ENCODE measurements at places on chromosomes 6 and 20.
A peak's percentile ranks its signal among the peaks of the same experiment; 100 is the strongest.

GRCh38 chr6:124961777-124962638 is at the start of gene RNF217:
TSS of gene RNF217 (plus strand) at chr6:124962437. CDS start at chr6:124962545, 108 bp downstream.
- peak; percentile 26 for DNase-seq

- DNase-seq: no peak
Observed at GRCh38 chr6:149451376-149452036, 33.3 kb downstream of the ZC3H12D start.

- DNase-seq: no peak
Observed at GRCh38 chr6:169227116-169227515, 26.5 kb downstream of the THBS2 start.

DNA sequence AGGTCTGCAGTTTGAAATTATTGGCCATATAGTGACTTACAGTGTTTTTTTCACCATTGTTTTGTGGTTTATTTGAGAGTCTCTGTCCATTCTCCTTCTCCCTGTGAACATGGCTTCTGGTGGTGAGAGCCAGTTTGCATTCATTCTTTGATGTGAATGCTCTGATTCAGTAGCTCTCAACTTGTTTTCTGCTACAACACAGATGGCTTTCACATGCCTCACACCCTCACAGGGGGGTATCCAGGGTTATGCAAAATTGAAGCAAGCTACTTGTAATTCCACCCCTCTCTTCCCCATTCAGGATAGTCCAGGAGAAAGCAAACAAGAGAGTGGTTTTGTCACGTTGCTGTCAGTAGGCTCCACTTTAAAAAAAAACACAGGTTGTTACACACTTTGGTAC is 55.6 kb downstream of the SLX4IP start:
- peak; percentile 98 for DNase-seq

- no peak for DNase-seq
Observed at GRCh38 chr20:47290008-47290407, 66.5 kb downstream of the ZMYND8 start.

- DNase-seq: no peak
Observed at GRCh38 chr20:10523443-10523842, 88.3 kb downstream of the SLX4IP start.

GRCh38 chr6:143356101-143356880 is 94.2 kb downstream of the ADAT2 start:
- DNase-seq: no peak

- DNase-seq: no peak
Observed at GRCh38 chr20:49858076-49858585, 45.5 kb downstream of the SLC9A8 start.

GRCh38 chr6:44967481-44967880 is 360.6 kb upstream of the RUNX2 start:
- no peak for DNase-seq

GRCh38 chr6:129194306-129194941 is 311.5 kb downstream of the LAMA2 start:
- DNase-seq: no peak

DNA sequence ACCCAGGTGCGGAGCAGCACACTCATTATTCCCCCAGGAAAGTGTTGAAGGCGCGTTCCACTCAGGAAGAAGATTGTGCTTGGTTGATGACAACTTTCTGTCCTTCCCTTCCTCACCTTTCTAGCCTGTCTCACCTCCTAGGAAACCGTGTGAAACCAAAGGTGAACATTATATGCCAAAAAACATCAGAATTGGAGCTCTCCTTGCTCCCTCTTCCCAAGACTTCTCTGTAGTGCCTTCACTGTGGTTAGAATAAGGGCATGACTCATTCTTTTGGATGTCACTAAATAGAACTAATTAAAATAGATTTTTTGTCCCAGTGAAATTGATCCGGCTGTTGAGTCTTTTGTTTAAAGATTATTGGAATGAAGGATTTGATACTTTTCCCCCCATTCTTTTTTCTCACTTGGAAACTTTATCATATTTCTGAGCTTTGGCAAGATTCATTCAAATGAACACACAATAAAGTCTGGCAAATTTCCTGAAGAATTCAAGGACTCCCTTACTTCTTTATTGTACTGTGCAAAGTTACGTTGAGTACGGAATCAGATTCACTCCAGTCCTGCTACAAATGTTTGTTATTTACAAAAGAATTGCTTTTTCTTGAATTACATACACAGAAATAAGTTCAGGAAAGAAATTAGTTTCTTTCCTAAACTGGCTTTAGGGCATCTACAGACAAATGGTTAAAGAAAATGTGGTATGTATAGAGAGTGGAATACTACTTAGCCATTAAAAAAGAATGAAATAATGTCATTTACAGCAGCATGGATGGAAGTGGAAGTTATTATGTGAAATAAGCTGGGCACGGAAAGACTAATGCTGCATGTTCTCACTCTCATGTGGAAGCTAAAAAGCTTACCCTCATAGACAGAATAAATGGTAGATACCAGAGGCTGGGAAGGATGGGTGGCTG is 142.8 kb upstream of the AKAP12 start:
- no peak for DNase-seq

GRCh38 chr6:134176264-134176975 is 124.0 kb upstream of the SLC2A12 start:
- DNase-seq: peak; percentile 78

DNA sequence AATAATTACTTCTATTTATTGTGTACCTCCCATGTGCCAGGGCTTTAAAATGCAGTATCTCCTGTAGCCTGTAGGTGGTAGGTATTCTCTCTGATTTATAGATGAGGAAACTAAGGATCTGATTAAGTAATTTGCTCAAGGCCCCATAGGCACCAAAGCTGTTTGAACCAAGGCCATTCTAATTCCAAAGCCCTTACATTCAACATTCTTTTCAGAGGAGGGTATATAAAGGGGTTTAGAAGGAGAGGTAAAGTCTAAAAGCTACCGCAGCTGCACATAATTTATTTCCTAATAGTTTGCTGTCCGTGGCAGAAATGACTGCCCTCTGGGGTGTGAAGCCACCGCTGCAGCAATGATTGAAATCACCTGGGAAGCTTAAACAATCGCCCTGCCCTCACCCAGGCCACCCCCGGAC is 95.0 kb upstream of the FAM8A1 start:
- DNase-seq: no peak

DNA sequence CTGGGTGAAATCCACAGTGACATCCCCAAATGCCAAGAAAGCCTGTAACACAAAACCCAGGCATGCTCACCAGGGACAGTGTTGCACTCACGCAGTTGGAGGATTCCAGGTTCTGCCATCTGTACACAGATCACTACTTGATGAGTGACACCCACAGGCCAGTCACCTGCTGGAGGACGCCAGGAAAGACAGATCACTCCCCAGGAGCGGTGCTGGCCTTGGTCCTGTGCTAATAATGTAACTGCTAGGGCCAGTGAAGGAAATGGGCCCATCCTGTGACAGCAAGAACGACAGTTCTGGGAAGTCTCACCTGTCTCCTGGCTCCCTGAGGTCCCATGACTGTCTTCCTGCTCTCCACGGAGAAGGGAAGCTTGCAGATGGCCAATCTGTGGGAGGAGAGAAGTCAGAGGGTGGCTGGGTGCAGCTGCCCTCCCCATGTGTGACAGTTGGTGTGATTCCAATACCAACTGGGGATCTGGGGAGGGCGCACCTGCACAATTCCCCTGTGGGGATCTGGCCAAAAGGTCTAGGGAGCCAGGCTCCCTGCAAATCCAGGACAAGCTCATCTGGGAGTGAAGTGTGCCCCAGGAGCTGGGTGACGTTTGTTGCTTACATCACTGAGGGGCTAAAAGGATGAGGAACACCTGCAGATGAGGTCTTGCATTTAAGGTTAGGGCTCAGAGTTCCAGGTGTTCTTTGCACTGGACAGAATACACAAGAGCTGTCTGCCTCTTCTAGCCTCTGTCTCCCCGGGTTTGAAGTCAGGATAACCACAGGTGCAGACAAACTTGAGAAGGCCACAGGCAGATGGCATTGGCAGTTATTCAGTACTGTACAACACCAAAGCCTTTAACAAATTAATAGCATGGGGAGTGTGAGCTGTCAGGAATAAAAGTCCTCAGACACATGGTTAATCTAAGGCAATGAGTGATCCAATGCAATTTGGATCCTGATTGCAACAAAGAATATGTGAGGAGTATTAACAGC is 10.3 kb downstream of the ZNF337 start:
- no peak for DNase-seq

DNA sequence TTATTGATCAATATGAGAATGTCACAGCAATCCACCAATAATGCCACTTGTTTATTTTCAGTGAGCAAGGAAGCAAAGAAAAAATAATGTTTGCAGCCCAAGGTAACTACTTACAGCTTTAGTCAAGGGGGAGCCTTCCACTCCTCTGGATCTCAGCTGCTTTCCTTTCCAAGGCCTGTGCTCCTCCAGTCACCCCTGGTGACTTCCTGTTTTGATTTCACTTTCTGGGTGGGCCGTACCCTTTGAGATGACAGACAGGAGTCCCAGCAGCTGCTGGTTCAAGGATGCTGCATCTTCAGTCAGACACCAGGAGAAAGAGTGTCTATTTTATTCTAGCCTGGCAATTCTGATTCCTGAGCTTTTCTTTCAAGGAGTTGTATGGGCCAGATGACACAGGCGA is 5.6 kb upstream of the VNN2 start:
- peak; percentile 68 for DNase-seq

DNA sequence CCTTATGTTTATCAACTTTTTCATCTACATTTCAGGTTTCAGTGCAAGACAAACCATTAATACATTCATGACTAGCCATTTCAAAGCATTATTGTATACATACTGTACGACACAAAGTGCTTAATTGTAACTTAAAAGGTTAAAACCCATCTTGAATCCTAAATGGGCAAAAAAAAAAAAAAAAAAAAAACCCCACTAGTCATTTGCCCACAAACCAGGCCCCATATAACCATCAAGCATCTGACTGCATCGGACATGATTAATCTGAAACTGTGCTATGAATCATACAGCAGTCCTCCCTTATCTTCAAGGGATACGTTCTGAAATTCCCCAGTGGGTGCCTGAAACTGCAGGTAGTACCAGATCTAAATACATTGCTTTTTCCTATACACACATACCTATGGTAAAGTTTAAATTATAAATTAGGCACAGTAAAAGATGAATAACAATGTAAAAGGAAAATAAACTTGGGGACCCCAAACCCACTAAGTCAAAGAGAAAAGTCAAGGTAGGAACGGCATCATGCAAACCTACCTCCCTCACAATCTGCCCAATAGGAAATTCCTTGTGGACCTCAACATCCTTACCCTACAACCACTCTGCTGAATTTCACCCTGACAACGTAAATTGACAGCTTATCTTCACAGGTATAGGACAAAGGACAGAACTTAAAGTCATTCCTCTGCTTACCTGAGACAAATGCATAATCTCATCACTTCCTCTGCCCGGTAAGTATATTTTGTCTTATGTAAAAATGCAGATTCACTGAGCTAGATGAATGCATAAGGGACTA is 14.3 kb downstream of the B4GALT5 start:
- peak; percentile 72 for DNase-seq

- DNase-seq: peak; percentile 30
Observed at GRCh38 chr6:142872376-142872775, 72.6 kb downstream of the HIVEP2 start.

DNA sequence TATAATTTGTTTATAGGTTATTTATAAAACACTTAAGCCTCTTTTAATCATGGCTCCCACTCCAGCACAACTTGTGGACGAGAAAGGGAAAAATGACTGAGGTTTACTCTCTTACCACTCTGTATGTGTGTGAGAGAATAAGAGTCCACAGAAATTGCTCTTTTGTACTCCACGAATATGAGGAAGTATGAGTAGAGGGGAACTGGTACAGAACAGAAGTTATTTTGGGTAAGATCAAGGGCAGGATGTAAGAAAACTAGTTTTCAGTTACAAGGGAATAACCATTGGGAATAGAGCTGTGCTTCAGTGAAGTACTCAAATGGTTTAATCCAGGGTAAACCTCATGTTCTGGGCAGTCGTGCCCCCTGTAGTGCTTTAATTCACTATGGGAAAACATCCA is 72.6 kb downstream of the REV3L start:
- peak; percentile 43 for DNase-seq

DNA sequence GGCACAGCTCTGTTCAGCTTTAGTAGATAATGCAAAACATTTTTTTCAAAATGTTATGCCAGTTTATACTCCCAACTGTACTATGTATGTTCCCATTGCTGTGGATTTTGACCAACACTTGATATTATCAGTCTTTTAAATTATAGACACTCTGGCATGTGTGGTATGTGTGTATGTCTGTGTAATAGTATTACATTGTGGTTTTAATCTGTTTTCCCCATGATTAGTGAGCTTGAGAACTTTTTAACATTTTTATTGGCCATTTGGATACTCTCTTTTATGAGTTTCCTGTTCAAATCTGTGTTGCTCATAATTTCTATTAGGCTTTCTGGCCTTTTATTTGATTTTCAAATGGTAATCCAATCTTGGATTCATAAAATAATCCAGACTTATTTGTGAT is 69.2 kb upstream of the TXNDC5 start:
- no peak for DNase-seq

- no peak for DNase-seq
Observed at GRCh38 chr6:42306439-42307140, 88.9 kb upstream of the MRPS10 start.

DNA sequence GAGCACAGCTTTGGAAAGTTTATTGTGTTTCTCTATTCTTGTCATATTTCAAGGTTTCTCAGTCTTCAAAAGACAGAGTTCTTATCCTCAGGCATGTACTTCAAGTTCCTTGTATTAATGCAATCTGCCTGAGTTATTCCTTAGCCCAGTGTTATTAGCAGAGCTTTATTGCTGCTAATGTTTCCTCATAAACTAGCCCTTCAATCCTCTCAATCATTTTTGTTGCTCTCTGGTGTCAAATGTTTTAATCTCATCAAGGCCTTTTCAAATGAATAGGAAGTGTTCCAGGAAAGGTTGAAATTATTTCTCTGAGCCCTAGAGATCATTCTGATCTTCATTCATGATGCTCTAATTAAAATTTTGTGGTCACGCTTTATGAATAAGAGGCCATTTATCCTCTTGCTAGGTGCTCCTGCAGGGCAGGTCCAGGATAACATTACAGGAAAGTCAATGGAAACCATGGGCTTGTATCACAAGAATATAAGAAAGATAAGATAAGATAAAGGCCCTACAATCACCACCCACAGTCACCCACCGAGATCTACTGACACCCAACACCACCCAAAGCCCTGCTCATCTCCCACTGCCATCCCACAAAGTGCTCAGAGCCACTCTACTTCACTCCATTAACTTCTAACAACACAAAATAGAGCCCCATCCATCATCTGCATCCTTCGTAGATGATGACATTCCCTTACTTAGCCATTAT is 125.9 kb downstream of the COL9A1 start:
- no peak for DNase-seq

DNA sequence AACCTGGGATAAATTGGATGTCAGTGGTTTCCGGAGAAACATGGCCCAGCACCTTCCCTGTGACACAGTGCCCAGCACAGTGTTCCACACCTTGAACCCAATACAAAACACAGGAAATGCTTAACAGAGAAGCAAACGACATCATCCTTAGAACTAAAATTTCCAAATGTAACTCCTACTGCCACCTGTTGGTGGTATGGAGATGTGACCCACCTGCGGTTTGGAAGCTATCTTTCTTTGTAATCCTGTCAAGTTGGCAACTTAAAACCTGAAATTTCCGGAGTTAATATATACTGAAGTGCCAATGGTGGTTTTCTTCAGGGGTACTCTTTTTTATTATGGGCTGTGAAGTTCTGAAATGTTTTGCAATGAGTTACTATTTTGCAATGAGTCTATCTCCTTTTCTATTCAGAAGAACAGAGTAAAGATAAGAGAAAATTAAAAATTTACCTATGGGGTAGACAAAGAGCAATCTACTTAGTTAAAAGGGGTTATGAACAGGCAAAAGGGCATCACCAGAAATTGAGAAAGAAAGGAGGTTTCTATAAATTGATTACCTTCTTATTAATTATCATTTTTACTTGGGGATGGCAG is 658.8 kb downstream of the PTPRT start:
- peak; percentile 49 for DNase-seq

- no peak for DNase-seq
Observed at GRCh38 chr6:115360602-115361325, 699.9 kb downstream of the FRK start.

Data from inflammatory macrophage treated with lipopolysaccharide for 1 hour (primary cell).